ENCODE measurements at places on chromosomes 5 and 9.

DNA sequence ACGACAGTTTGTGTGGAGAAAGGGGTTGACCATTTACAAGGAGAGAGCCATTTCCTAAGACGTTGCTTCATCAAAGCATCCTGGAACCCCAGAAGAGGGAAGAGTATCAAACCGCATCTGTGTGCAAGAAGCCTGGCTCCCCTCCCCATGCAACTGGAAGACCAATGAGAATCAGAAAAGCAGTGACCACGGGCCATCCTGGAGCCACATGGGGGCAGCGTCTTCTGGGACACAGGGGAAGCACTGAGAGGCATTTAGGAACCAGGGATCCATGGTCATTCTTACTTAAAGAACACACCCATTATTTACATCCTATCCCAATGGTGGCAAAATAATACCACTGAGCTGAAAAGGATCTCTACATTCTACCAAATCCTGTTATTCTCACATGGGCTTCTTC lies 29.3 kb downstream of the SEMA5A start:
- H3K4me3 ChIP-seq = no peak overlapping the region
- H3K27ac ChIP-seq = no peak overlapping the region
- no peaks in the 10 kb centered on the region for H3K4me1 ChIP-seq
- DNase-seq = no peak
- no peaks in the 10 kb centered on the region for H3K27me3 ChIP-seq
- no peaks in the 10 kb centered on the region for H3K36me3 ChIP-seq

DNA sequence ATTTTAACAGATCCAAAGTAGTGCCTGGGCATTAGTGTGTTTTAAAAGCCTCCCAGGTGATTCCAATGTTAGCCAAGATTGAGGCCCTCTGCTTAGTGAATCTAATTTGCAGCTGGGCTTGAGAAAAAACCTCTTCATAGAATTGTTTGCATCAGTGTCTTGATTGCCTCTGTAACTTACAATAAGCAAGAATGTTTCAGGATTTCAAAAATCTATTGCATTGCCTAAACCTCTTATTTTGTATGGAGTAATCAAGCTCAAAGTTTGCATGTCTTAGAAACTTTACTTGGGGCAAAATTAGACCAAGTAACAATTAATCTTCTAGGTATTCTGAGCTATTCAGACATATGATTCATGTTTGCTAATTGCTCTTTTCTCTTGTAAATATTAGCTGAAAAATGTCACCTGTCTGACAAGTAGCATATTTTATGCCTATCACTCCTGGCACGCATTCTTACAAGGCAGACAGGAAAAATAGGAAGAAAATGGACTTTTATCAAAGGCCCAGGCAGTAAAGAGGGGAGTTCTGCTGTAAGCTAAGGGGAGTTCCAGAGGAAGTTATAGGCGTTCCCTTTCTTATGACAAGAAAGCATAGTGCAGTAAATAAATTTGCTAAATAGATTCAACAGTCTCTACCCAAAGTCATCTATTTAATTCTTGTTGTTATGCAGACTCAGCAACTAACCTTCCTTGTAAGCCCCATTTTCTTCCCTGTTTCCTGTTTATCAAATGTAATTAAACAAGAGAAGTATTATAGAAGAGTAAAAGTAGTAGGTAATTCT lies 21.0 kb downstream of the PDCD1LG2 start:
- H3K4me1 ChIP-seq = peaks cover 16% of the 10 kb centered on the region
- no peak overlapping the region for H3K4me3 ChIP-seq
- no peaks in the 10 kb centered on the region for H3K27me3 ChIP-seq

- no peak overlapping the region for H3K4me3 ChIP-seq
- no peaks in the 10 kb centered on the region for H3K36me3 ChIP-seq
These were observed 30.0 kb upstream of the MAMDC2 start for GRCh38 chr9:70013598-70014196.

DNA sequence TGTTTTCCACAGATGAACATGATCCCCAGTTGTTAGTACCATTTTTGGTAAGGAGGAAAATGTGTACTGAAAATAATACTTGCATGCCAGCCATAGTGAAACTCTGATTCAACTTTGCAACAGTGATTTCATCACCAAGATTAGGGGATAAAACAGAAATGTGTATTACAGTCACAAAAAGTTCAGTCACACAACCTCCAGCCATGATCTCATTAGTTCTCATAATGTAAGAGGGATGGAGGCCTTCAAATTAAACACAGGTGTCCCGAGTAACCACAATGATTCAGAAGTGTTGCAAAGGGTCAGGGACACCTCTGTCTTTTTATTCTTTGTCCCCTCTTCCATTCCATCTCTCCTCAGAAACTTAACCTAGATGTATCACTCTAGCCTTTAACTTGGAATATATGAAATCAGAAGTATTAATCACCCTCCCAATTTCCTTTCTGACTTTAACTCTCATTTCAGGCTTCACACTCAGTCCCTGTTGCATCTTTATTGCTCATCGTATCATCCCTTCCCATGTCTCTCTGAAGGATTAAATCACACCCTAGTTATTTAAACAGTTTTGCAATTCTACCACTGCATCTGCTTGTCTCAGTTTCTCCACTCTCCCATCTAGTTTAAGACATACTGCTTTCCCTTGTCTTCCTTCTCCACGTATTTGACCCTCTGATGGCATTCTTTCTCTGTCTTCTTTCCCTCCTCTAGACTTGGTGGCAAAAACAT lies 291.2 kb downstream of the ADAMTS6 start:
- no peaks in the 10 kb centered on the region for H3K36me3 ChIP-seq
- no peaks in the 10 kb centered on the region for H3K4me1 ChIP-seq

GRCh38 chr5:97383996-97384395 lies 200.9 kb upstream of the RIOK2 start:
- H3K27me3 ChIP-seq = no peaks in the 10 kb centered on the region
- no peak overlapping the region for H3K4me3 ChIP-seq
- no peak for DNase-seq
- H3K4me1 ChIP-seq = no peaks in the 10 kb centered on the region

- no peaks in the 10 kb centered on the region for H3K36me3 ChIP-seq
- H3K27ac ChIP-seq = no peak overlapping the region
- no peaks in the 10 kb centered on the region for H3K27me3 ChIP-seq
- no peaks in the 10 kb centered on the region for H3K4me1 ChIP-seq
- DNase-seq = no peak
These were observed 297.9 kb downstream of the IRX1 start for GRCh38 chr5:3893527-3893926.

GRCh38 chr9:126532951-126533925 lies 80.5 kb upstream of the LMX1B start:
- H3K4me1 ChIP-seq = no peaks in the 10 kb centered on the region
- no peak overlapping the region for H3K4me3 ChIP-seq
- no peak overlapping the region for H3K27ac ChIP-seq
- DNase-seq = no peak

DNA sequence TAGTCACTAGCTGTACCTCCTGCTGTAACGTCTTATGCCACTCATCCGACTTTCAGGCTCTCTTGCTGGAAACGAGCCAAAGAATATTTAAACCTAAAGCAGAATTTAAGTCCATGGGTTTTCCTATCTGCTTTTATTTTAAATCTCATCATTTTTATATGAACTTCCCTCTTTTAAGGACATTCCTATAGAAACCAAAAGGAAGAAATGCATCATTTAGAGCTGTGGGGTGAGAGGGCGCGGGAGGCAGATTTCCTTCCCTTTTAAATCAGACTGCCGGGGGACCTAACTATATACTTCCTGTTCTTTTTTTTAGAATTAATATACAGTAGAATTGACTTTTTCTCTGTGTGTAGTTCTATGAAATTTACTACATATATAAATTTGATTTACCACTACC lies 468.8 kb downstream of the BNC2 start:
- no peaks in the 10 kb centered on the region for H3K4me1 ChIP-seq
- DNase-seq = no peak
- H3K27me3 ChIP-seq = no peaks in the 10 kb centered on the region
- no peaks in the 10 kb centered on the region for H3K36me3 ChIP-seq
- H3K27ac ChIP-seq = no peak overlapping the region
- no peak overlapping the region for H3K4me3 ChIP-seq

- no peak overlapping the region for H3K27ac ChIP-seq
- no peaks in the 10 kb centered on the region for H3K4me1 ChIP-seq
- H3K36me3 ChIP-seq = no peaks in the 10 kb centered on the region
- H3K4me3 ChIP-seq = no peak overlapping the region
These were observed 29.8 kb downstream of the SLC24A2 start for GRCh38 chr9:19759066-19759465.

GRCh38 chr5:55027595-55027994 lies 3.5 kb downstream of the GZMK start:
- DNase-seq = no peak
- peak overlapping the region; percentile 83 for H3K4me3 ChIP-seq
- H3K27ac ChIP-seq = peak overlapping the region; percentile 71

DNA sequence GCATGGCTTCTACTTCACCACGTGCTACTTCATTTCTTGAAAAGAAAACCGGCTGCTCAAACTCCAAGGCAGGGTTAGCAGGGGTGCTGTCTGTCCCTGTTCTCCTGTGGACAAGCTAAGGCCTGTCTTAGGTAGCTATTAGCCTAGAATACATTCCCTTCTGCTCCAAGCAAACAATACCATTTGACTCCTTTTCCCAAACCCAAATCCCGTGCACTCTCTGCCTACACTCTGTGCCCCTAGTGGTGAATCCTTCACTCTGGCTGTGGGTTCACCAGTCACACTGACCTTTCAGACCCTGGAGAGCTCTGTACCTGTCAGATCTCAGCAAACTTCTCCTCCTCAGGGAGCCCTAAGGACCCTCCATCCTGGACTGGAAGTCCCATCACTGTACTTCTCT lies 211.6 kb downstream of the SLIT3 start:
- H3K36me3 ChIP-seq = no peaks in the 10 kb centered on the region
- no peak overlapping the region for H3K27ac ChIP-seq
- H3K4me3 ChIP-seq = no peak overlapping the region

DNA sequence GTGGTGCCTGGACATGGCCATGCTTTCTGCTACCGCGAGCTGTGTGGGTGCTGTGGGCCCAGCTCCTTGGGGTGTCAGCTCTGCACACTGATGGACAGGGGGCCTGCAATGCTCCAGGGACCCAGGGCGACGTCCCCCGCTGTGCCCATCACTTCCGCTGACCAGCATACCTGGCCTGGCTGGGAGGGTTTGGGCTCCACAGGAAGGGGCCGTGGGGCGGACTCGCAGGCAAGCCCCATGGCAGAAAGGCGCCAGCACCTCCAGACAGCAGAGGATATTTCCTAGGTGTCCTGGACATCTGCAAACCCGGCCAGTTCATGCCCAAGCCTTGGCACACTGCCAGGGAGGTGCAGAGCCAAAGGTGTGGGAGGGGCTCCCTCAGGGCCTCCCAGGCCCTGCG lies 295.8 kb upstream of the IRX4 start:
- no peak for DNase-seq
- peaks cover 31% of the 10 kb centered on the region for H3K27me3 ChIP-seq
- H3K4me3 ChIP-seq = no peak overlapping the region

DNA sequence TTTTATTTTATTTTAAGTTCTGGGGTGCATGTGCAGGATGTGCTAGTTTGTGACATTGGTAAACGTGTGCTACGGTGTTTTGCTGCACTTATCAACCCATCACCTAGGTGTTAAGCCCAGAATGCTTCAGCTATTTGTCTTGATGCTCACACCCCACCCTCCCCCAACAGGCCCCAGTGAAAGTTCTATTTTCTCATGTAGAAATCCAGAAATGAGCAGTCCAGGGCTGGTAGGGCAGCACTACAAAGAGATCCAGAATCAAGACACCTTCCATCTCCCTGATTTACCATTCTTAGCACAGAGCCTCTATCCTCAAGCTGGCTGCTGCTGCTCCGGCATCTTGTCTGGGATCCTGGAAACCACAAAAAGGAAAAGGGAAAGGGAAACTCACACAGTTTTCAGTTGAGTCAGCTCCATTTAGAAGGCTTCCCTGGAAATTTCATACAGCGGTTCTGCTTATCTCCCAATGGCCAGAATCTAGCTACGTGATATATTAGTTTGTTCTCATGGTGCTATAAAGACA lies 85.4 kb upstream of the SMARCA2 start:
- H3K4me1 ChIP-seq = peaks cover 14% of the 10 kb centered on the region
- no peak for DNase-seq
- no peaks in the 10 kb centered on the region for H3K36me3 ChIP-seq
- peak overlapping the region; percentile 9 for H3K27ac ChIP-seq
- H3K27me3 ChIP-seq = no peaks in the 10 kb centered on the region
- peak overlapping the region; percentile 33 for H3K4me3 ChIP-seq

DNA sequence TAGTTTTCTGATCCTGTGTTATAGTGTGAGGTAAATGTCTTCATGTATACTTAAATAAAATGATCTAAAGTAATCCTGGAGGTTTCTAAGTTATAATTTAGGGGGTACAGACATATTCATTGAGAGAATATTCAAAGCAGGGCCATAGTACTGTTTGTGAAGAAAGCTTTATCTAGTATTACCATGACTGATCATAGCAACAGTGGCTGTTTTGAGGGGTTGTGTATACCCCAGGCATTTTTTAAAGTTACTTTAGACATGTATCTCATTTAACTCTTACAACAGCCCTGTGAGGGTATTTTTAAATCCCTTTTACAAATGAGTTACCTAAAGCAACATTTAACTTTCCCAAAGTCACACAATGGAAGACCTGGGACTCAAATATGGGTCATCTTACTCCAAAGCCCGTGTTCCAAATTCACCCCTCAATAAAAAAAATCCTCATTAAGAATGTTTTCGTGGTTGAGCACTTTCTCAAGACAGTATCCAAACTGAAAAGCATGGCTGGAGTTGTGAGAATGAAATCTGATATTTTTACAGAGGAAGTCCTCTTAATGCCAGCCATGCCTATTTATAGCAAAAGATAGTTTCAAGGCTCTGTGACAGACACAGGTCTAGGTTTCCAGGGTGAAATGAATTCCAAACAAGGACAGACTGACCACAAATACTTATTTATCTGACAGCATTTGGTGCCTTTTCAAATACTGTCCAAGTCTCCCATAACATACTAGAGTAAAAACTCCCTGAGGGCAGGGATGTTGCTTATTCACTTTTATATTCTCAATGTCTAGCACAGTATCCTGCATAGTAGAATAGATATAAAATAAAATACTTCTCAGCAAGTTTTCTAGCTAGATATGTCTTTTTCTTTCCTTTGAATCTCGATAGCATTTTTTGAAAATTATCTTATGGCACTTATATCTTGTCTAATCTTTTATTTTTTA lies 10.4 kb downstream of the STOM start:
- H3K36me3 ChIP-seq = peaks cover 18% of the 10 kb centered on the region
- H3K27ac ChIP-seq = peak overlapping the region; percentile 89
- DNase-seq = no peak
- peaks cover 67% of the 10 kb centered on the region for H3K4me1 ChIP-seq
- H3K4me3 ChIP-seq = peak overlapping the region; percentile 75

- H3K27ac ChIP-seq = no peak overlapping the region
- H3K27me3 ChIP-seq = peaks cover 20% of the 10 kb centered on the region
- H3K4me1 ChIP-seq = no peaks in the 10 kb centered on the region
- no peaks in the 10 kb centered on the region for H3K36me3 ChIP-seq
These were observed 158.2 kb downstream of the SPOCK1 start for GRCh38 chr5:137340881-137341280.

Data from central memory CD8-positive, alpha-beta T cell (primary cell).